ENCODE measurements at places on chromosomes 6 and 20.

DNA sequence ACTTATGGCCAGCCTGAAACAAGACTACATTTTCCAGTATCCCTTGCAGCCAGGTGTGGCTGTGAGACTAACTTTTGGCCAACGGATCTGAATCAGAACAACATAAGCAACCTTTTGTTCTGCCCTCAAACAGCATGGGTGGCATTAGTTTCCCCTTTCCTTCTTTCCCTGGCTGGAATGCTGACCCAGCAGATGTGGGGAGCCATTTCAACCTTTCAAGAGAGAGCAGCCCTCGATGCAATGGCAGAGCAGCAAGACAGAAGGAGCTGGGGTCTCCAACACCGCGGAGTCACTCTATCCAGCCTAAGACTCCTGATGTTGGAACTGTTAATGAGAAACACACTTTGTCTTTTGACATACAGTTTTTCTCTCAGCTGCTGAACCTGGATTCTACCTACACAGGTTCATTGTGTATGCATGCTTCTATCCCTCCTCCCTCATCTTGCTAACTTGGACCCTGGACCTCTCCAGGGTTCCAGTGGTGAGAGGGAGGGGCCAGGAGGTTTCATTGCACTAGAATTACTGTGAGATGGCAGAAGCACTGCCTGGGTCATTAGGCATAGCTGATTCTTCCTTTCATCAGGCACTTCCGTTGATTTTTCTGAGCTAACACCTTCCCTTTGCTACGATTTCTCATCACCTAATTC, 28.8 kb upstream of the DDR1 start:
- DNase-seq, result no peak

DNA sequence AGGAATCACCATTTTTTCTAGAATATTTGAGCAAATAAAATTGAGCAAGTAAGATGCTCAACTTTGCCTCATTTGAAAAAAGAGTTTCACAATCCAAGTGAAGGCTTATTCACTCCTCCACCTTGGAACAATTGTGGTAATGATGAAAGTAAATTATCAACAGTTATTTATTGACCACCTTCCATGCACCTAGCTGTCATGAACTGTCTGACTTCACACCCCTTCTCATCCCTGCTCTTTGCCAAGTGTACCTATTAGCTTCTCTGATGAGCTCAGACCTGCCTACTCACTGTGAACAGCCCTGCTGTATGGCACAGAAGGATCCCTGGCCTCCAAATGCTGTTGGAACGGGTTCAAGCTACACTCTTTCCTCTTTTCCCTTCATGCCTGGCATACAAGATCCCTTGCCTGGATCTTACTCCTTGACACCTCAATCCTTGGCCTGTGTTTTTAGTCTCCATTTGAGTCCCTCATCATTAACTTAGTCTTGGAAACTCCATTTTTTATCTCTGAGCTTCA, 99.0 kb upstream of the PREP start:
- no peak for DNase-seq

DNA sequence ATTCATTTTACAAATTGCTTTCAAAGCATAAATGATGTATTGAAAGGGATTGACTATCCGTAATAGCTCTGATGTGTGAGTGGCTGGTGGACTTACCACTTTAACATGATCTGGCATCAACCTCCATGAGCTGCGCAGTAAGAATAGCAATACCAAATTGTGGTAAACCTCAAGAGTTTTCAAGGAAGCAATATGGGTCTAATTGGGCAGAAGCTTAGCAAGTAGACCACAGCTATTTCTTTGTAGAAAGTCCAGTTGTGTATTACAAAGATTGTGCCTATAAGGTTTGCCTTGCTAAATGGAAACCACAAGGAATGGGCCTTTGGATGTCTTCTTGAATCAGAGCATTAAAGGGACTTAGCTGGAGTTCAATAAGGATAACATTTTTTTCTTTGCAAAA, 736.6 kb downstream of the KIF16B start:
- no peak for DNase-seq

DNA sequence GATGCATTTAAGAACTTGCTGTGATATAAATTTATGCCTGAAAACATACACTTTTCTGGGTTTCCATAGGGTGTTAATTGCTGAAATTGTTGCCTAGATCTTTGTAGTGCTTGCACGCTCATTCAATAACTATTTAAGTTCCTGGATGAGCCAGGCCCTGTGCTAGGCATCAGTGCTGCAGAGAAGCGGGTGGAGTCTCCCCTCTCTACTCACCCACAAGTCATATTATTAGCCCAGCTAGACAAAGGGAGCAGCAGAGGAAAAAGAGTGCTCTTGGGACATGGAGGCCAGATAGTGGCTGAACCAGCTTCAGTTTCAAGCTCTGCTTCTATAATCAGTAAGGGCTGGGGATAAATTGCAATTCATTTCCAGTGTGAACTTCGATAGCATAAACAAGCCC, 329.1 kb downstream of the TFAP2B start:
- no peak for DNase-seq

GRCh38 chr6:125940247-125941041, 16.1 kb upstream of the HINT3 start:
- no peak for DNase-seq

- DNase-seq, result no peak
Observed at GRCh38 chr6:34022250-34022872, 123.5 kb downstream of the GRM4 start.

DNA sequence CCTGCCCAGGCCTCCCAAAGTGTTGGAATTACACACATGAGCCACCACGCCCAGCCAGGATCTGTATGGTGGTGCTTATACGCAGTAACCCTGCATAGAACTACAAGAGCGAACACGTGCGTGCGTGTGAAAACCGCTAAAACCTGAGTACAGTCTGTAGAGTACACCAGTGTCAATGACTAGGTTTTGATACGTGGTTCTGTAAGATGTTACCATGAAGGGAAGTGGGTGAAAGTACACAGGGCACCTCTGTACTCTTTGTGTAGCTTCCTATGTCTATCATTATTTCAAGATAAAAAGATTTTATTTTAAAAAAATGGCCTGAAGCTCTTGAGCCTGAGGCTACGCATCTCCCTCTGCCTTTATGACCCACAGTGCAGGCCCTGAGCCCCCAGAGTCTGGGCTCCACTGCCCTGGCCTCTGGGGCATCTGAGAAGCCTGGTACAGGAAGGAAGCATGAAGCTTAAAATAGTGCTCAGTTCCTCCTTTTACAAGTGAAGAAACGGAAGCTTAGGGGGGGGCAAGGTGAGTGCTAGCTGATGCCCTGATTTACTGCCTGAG, 21.6 kb downstream of the LY86 start:
- DNase-seq, result no peak

DNA sequence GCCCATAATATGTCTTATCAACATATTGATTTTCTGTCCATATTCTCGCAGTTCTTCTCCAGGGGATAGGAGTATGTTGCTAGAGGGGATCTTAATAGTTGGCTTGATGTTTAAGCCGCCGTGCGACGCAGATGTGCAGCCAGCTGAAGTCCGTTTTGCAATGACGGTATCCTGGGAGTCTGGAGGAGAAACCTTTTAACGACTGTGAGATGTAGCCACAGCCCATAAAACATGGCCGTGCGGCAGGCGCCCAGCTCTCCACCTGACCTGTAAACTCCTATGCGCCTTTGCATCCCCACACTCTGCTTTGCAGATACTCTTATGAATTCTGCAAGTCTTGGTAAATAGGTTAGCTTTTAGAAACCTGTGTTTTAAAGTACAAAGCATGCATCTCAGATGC, 36.9 kb downstream of the BMP6 start:
- no peak for DNase-seq

- no peak for DNase-seq
Observed at GRCh38 chr20:46814366-46815232, 80.0 kb upstream of the EYA2 start.

DNA sequence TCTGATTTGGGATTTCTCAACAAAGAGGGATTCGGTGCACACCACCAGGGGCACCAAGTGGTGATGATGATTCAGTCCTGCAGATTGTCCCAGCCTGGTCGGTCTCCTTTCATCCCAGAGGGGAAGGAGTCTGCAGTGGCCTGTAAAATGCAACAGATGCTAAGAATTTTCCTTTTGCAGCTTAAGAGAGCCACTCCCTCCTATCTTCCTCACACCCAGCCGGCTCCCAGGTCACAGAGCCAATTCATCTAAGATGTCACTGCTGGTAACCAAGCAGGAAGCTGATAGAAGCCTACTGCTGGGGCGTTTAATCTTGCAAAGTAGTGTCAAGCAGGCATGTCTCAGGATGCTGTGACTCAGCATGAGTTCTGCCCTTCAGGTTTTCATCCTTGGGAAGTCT, 203.8 kb upstream of the LRFN2 start:
- no peak for DNase-seq

DNA sequence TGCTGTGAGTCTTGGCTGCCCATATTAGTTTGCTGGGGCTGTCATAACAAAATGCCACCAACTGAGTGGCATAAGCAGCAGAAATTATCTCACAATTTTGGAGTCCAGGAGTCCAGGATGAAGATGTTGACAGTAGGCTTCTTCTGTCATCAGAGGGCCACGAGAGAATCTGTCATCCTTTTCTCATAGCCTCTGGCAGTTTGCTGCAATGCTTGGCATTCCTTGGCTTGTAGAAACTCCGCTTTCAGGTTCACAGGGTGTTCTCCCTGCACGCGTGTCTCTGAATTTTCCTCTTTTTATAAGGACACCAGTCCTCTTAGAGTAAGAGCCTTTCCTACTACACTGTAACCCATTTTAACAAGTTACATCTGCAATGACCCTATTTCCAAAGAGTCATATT, 838.4 kb downstream of the TFAP2A start:
- DNase-seq, result no peak

DNA sequence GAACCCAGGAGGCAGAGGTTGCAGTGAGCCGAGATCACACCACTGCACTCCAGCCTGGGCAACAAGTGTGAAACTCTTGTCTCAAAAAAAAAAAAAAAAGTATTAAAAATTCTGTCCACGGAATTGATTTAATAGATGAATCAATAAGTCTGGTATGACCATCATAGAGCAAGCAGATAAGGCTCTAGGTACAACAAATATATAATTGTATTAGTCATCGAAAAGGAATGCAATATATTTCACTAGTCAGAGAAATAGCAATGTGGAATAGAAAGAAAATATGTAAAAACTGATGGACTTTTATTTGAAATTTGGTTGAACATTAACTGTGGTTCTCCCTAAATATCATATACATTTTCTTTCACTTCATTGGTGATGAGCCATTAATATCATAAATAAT, 476.8 kb upstream of the AGPAT4 start:
- DNase-seq, result no peak

GRCh38 chr6:88919032-88919431, 44.4 kb downstream of the RNGTT start:
- no peak for DNase-seq

GRCh38 chr6:16057446-16057845, 71.4 kb upstream of the MYLIP start:
- no peak for DNase-seq

GRCh38 chr6:100913400-100914276, 32.5 kb upstream of the ASCC3 start:
- DNase-seq, result no peak

- no peak for DNase-seq
Observed at GRCh38 chr20:22836211-22836610, 198.9 kb upstream of the SSTR4 start.

DNA sequence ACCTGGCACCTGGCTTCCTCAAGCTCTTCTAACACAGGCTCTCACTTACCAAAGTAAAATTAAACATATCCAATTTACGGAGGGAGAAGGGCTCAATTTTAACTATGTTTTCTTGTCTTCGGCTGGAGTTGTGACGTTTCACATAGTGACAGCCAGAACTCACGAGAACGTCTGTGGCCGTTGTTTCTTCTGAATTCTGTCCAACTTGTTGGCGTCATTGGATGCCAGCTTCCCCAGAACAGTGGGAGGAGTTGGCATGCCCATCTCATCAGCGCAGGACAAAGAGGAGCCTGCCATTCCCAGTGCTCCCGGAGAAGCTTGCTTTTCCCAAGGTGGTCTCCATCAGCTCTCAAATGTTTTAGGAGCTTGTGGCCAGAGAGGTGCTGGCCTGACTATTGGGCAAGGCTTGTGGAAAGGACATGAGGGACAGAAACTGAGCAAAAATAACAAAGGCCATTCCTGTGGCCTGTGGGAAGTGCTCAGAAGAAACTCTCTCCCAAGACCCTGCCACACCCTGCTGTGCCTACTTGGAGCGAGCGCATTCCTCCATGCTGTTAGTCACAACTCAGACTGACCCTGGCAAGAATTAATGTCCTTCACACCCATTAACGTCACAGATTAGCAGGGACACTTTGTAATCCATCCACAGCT, 265.4 kb upstream of the CDH4 start:
- no peak for DNase-seq

DNA sequence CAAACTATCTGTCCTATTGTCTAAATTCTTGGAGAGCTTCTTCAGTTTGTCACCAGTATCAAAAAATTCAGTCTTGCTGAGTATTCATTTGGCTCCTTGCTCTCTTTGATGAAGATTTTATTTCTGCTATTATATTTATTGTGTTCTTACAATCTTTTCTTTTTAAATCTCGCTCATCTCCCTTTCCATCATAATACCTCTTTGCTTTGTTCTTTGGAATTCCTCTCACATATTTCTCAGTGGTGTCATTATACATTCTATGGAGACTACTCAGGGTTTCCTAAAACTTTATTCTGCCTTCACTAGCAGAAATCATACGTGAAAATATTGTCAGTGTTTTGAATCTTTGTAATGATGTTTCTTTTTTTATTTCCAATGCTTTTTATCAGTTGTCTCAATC, 445.2 kb upstream of the ID4 start:
- no peak for DNase-seq

DNA sequence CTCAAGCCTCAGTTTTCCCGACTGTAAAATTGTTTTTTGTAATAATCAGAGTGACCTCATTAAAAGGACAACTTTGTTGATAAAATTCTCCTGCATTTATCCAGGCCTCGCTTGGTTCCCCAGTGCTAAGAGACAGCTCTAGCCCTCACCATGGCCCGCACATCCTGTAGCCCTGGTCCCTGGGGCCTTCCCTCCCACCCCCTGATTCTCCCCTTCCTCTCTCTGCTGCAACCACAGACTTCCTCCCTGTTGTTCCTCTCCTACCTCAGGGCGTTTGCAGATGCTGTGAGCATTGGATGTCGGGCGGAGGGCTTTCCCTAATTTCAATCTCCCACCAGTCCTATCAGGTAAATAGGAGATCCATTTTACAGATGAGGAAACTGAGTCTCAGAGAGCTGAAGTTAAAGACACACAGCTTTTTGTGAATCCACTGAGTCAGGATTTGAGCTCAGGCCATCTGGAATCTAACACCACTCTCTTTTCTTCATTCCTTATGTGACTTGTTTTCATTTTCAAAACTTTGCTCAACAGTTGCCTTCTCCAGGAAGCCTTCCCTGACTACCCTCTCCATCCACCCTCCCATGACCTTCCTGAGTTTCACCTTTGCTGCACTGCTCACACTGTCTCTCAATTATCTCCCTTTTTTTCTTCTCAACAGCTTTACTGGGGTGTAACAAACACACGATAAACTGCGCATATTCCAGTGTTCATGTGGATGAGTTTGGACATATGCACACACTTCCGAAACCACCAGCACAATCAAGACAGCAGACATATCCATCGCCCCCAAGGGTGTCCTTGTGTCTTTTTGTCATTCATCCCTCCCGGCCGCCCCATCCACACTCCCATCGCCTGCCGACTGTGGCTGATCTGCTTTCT, 107.1 kb downstream of the CEBPB start:
- DNase-seq, result no peak

Data from stimulated activated naive CD4-positive, alpha-beta T cell treated with Interleukin-2 at 50 U/mL for 16 hours (primary cell).